Activated CD4-positive, alpha-beta T cell treated with anti-CD3 and anti-CD28 coated beads, Interleukin-2, amount 50 U/mL, for 24 hours (primary cell): ENCODE measurements at places on chromosomes 1 and 21.

GRCh38 chr1:233721004-233721595, 107.2 kb downstream of the KCNK1 start:
- DNase-seq: no peak

DNA sequence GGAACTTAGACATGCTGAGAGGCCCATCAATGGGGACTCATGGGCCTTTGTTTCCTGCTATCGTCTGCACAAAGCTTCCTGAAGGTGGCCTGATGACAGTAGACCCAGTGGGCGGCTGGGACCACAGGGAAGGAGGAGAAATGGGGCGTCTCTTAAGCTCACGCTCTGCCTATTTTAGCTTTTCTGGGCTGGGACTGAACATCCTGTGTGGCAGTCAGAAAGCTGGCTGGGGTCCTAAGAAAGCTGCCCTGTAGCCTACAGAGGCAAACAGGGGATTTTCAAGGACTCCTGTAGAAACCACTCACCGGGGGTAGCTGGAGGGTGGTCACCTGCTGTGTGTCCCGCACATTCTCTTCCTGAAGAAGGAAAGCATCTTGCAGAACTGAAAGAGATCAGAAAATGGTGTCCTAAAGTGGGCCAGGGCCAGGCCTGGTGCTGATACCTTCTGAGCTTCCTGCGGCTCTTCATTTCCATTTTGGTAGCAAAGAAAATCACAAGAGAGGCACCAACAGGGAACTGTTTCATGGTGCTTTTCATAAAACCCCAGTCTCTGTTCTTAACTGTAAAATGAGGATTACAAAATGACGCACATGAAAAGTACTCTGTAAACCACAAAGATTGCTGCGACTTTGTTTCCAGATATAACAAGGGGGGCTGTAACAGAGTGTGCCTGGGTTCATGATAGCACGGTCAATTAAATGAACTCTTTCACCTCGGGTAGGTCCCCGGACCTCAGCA, 8.6 kb downstream of the ZNF496 start:
- no peak for DNase-seq

- DNase-seq: no peak
These were observed 11.4 kb downstream of the SOX13 start for GRCh38 chr1:204084247-204084772.

GRCh38 chr1:223217781-223218180, 74.7 kb upstream of the TLR5 start:
- DNase-seq: no peak

DNA sequence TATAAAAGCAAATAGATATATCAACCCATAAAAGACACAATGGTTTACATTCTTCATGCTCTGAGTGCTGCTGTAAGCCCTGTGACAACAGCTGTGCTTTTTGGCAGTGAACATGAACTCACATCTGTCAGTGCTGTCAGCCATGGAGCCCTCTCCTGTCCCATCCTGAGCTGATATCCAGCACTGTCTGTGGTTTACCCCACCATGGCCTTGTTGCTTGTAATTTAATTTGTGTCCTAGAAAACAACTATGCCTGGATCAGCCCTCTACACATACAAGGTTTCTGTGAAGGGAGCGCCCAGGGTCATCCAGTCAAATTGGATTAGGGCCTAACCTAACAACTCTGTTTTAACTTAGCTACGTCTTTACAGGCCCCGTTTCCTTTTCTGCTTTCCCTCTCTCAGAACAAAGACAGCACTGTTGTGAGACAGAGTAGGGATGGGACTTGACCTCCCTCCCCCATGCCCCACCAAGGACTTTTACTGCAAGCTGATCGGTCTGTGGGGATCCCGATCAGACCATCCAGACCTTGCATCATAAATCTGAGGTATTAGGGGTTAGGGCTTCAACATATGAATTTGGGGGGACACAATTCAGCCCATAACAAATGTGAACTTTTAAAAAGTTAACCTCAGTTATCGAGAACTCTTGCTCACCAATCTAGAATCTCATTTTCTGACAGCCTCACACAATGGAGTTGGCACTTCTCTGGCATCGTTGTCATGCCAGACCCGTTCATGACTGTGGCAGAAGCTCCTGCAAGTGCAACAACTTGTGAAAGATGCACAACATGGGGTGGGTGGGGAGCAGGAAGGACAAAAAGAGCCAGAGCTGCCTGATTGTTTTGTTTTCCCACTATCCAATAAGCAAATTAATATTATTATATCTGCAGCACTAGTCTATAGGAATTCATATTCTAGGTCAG, 16.4 kb upstream of the SLC44A3 start:
- DNase-seq: no peak

DNA sequence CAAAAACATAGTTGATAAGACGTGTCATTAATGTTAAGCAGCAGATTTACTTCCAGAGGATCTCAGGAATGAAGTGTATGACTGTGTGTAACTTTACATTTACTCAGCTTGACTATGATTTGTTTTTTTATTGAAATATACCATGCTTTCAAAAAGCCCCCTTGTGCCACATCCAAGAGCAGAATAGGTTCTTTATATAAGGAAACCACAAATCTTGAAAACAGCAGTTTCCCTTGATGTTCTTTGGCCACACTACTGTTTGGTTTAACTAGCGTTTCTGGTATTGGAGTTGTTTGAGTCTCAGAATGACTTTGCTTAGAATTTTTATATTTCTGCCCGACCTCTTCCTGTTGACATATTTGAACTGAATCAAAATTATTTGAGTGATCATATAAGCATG, 25.0 kb downstream of the LRRC8C start:
- peak; percentile 22 for DNase-seq

DNA sequence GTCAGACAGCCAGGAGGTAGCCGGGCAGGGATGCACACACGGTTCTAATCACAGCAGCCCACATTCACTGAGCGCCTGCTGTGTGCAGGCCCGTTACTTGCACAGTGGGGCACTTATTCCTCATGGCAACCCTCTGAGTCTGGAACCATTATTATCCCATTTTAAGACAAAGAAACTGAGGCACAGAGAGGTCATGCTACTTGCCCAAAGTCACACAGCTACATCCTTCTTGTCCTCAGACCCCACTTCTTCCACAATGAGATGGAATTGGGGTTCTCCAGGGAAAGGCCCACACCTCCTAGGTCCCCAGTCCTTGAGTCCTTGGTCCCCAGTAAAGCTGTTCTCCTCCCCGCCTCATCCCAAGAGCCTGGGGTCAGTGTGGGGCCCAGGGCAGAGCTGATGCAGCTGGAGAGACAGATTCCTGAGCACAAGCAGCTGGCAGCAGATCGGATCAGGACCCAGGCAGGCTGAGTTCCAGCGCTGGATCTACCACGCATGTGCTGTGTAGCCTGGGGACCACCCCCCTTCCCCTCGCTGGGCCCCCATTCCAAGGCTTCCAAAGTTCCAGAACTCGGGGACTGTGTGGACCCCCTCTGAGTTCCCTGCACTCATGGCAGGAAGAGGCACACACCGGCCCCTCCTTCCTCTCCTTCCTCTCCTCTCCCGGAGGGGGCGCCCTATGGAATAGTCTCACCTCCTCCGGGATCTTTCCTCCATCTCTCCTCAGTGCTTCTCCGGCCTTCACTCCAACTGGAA, 393.4 kb downstream of the MATN1 start:
- no peak for DNase-seq

DNA sequence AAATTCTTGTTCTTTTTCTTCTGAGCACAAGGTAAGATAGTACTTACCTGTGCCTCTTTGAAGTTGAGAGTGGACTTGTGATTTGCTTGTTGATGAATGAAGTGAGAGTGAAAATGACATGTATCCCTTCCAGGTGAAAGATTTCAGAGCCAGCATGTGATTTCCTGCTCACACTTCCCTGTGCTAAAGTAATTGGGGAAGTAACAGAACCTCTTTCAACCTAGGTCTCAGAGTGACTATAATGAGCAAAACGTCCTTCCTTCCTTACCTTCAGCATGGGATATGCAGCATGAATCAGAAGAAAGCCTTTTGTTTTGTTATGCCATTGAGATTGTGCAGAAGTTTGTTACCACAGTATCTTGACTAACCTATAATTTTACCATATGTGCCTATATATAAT, 24.6 kb downstream of the RAVER2 start:
- DNase-seq: no peak

- no peak for DNase-seq
These were observed 78.5 kb downstream of the SLC35F3 start for GRCh38 chr1:233982827-233983518.

- DNase-seq: no peak
These were observed 135.3 kb upstream of the VANGL1 start for GRCh38 chr1:115506518-115506917.

DNA sequence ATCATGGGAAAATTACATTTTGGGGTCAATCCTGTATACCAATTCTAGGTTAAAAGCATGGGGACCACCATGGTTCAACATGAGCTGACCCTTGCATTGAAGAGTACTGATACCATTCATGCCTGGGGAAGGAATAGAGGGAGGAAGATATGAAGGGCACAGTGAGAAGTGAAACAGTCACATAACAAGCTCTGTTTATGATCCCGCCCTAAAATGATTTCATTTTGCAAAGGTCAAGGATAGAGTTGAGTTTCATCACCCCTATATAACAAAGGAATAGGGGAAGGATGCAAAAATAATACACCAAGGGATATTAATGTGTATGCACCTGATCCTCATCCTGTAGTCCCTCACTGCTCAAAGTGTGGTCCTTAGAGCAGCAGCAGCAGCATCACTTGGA, 2.5 kb upstream of the HLCS start:
- no peak for DNase-seq

DNA sequence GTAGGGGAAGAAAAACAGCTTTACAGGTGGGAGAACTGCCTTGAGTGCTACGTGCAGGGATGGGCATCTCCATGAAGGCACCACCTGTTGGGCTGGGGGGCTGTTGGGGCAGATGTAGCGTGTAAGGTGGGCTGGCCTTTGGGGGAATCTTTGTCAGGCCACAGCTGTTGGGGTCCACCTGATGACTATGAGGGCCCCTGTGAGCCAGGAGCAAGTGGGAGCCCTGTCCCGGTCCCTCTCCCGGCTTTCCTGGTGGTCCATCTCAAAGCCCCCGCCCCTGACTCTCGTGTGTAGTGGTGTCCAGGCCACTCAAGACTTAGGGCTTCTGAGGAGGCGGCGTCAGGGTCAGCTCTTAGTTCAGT, 13.5 kb downstream of the SLC37A1 start:
- no peak for DNase-seq

GRCh38 chr1:27535386-27535785, 45.4 kb upstream of the WASF2 start:
- DNase-seq: no peak

DNA sequence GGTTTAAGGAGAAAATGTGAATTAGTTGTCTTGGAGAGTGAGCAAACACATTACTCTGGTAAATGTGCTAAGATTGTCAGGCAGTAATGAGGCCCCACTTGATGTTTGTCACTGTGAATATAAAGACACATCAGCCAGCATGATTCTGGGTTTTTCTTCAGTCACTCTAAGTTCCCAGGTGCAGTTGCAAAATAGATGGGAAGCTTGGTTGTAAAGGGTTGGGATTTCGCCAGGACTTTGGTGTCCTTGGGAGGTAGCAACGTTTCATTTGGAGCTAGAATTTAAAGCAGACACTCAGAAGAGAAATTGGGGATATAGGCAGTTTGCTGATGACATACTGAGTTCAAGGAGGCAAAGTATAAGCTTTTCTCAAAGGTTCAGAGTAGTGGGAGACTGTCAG, 154.3 kb downstream of the MAST2 start:
- no peak for DNase-seq

GRCh38 chr1:234586304-234586703, 23.7 kb downstream of the IRF2BP2 start:
- DNase-seq: no peak

GRCh38 chr1:22370190-22370498, 81.5 kb upstream of the ZBTB40 start:
- no peak for DNase-seq

DNA sequence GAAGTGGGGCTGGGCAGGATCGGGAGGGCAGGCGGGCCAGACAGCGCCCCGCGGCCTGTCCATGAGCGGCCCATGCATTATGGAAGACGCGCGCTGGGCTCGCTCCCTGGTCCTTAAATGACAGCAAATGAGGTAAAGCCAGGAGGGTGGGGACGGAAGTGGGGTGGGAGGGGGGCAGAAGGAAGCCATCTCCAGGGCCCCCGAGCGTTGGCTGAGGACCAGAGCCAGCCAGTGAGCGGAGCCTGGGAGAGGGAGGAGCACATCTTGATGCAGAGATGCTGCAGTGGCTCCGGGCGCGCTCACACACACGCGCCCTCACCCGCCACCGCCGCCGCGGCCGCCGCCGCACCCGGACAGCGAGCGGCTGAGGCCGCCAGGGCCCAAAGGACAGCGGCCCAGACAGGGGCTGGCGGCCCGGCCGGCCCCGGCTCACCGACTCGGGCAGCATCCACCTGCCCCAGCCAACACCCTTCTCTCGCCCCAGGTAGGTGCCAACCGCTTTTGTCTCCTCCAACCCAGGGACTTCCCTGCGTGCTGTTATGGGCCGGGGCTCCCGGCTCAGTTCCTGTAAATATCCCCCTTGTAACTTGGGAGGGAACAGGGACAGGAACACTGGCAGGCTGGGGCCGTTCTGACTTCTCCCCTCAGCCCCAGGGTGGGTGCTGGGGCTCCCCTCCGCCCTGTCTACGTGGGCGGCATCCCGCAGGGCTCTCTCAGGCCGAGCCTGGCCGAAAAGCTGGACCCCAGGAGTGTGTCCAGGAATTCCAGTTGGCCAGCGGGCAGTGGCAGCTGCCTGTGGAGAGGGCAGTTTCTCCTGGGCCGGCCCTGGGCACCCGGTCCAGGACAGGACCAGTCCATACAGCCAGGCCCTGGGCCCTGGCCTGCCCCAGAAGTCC, at the start of gene CNTN2:
Gene CNTN2 (plus strand): TSS at position 302 of the 896 bp plus-strand sequence. CDS start 9,974 bp downstream, outside the sequence.
- DNase-seq: no peak

GRCh38 chr1:235834620-235835019, 32.1 kb downstream of the LYST start:
- no peak for DNase-seq

- DNase-seq: no peak
These were observed 2.8 kb downstream of the CNKSR1 start for GRCh38 chr1:26180010-26180506.

DNA sequence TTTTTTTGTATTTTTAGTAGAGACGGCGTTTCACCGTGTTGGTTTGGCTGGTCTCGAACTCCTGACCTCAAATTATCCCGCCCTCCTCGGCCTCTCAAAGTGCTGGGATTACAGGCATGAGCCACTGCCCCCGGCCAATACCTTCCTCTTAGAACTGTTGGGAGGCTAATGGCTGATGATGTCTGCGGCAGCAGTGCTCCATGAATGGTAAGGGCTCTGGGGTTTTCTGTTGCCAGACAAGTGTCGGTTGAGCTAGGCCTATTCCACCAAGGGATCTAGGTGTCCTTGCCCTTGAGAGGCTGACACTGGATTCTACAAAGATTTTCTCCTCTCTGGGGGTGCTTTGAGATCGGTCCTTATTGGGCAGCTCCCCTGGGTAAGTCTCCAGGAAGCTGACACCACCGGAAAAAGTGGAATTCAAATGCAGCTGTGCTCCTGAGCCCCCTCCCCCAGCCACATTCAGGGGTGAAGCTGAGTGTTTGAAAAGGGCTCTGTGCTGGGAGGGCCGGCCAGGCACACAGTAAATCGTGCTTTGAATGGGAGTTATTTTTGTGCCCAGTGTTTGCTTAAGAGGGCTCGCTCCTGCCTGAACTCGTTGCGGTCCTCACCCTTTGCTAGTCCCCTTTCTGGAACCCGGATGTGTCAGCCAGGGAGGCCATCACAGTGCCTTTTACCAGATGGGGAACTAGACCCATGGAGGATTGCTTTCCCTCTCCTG, 5.2 kb downstream of the SOX13 start:
- no peak for DNase-seq

GRCh38 chr1:172674831-172675613, 16.1 kb downstream of the FASLG start:
- DNase-seq: no peak

GRCh38 chr1:69438056-69438795, 129.5 kb upstream of the LRRC7 start:
- no peak for DNase-seq

GRCh38 chr1:244919320-244920282, 55.3 kb upstream of the HNRNPU start:
- no peak for DNase-seq

GRCh38 chr1:8816831-8817411, 519 bp downstream of the RERE start:
- DNase-seq: peak; percentile 1
